ENCODE measurements at places on chromosomes 16 and 17.

DNA sequence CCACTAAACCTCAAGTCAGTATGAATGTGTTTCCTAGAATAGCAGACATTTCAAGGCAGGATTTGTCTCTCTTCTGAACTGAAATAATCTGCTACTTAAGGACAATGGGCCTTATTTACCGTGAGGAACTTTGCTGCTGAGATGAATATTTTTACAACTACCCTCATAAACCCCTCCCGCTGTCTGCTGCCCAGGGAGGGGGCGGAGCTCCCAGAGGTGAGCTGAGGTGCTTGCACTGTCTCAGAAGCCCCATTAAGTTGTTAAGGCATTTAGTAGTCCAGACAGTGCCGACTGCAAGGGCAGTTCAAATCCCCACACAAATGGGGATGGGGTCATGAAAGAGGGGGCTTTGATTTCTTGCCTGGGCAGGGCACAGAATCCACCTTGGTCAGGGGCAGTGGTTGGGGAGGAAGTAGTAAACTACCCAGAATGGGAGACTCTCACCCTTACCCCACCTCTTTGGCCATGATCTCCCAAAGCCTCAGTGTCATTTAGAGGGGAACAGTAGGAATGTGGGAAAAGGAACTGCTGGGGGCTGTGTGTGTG is 19.2 kb downstream of the HNF1B start:
- peak; percentile 71 for DNase-seq

DNA sequence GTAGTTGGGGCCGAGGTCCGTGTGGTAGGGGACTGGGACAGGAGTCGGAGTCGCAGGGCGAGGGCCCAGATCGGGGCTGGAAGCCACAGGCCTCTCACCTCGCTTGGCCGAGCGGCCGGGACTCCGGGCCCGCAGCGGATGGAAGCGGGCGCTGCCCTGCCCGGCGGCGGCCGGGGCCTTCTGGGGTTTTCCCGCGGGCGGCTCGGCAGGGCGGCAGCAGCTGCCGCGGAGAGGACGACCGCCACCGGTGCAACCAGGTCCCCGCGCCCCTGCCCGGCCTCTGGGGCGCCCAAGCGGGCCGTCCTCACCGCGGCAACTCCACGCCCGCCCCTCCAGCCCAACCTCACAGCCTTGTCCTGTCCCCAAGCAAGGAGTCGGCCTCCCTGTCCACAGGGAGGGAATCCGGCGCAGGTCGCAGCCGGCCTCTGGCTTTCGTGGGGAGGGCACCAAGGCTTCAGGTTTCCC is 15.6 kb upstream of the UTP6 start:
- no peak for DNase-seq

GRCh38 chr16:31344712-31345111 is 10.3 kb upstream of the ITGAX start:
- no peak for DNase-seq

DNA sequence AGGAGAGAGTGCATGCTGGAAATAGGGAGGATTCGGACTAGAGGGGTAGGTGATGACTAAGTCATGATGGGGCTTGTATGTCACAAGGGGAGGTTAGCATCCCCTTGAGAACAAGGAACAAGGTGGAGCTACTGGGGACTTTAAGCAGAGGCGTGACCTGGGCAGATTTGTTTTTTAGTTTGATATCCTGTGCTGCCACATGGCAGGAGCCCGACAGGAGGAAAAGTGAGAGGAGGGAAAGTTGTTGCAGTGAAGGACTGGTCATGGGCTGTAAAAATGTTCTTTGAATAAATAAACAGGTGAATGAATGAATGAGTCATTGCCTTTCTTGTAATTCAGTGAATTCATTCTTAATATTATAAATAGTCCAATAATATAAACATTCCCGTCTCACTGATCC is 365.1 kb upstream of the CDH5 start:
- DNase-seq = no peak

- DNase-seq = no peak
These were observed 169.9 kb downstream of the SPECC1 start for GRCh38 chr17:20179041-20179440.

DNA sequence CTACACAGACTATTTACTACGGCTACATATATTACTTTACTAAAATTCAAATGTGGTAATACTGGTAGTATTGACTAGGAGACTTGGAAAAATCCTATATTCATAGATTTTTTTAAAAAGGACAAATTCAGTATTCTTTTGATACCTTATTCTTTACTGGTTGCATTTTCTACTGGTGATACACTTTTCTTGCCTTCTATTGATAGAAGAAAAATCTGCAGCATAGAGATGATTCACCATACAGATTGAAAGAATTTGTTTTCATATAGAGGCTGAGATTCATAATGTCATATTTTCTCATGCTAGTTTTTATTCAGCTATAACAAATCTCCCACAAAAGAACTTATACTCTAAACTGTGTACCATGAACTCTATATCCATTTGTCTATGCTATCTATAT is 195.4 kb upstream of the C17orf78 start:
- no peak for DNase-seq

DNA sequence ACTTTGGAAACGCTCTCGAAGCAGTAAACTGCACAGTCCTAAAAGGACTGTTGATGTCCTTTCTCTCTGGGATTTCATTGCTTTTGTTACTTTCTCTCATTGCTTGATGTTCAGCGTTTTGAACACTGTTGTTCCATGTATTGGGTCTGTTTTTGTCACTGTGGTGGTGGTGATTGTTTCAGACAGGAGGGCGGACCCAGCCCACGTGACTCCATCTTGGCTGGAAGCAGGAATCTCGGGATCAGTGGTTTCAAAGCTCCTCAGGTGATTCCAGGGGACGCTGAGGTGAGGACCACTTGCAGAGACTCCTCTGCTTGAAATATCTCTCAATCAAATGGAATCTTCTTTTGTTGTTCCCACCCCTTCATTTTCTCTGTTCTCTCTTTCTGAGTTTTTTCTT is 18.3 kb downstream of the C16orf54 start:
- no peak for DNase-seq

GRCh38 chr16:30121741-30122571 is 1.1 kb downstream of the MAPK3 start:
- no peak for DNase-seq

GRCh38 chr16:18049547-18050133 is 286.9 kb downstream of the NPIPA8 start:
- no peak for DNase-seq

DNA sequence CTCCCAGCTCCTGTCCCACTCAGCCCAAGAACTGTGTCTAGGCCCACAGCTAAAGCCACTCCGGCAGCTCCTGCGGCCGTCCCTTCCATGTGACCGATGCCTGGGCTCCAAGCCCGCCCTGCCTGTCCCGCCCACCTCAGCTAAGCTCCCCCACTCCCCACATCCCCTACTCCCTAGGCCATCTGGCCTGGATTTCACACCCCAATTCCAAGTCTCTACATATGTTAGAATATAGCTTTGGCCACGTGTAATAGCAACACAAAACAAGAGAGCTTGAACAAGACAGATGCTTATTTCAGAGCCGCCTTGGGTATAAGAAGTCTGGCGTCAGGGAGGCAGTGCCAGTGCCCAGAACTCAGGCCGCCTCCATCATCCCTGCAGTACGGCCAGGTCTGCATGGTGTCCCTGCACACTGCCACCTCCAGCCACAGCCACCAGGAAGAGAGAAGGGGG is 30.0 kb upstream of the USP22 start:
- DNase-seq = no peak

GRCh38 chr17:28369684-28370034 is 448 bp downstream of the VTN start:
- no peak for DNase-seq

GRCh38 chr17:2796164-2797125 is at the start of gene RAP1GAP2:
Gene RAP1GAP2 (plus strand): TSS chr17:2796438. CDS start chr17:2796528, 90 bp downstream.
- DNase-seq = no peak
